ENCODE measurements at places on chromosomes 16 and 17. TPM values are rescaled to one million over a fixed set of nuclear protein-coding genes. Genes with fewer than 3 reads are reported as not detected.

PAQR4 gene
- total RNA-seq, result 31.2 TPM

MYH2 gene
- not detected for total RNA-seq

HSF4 gene
- total RNA-seq, result 5.5 TPM

FBXW10 gene
- not detected for total RNA-seq

TBC1D3G gene
- not detected for total RNA-seq

GPRC5B gene
- 42.3 TPM for total RNA-seq

SYNGR3 gene
- 0.81 TPM for total RNA-seq

CACNG4 gene
- total RNA-seq, result not detected

CACNG3 gene
- not detected for total RNA-seq

TBC1D3B gene
- total RNA-seq, result 3.3 TPM

C17orf67 gene
- total RNA-seq, result 5.6 TPM

GGT6 gene
- not detected for total RNA-seq

TPSAB1 gene
- not detected for total RNA-seq

TRIM72 gene
- total RNA-seq, result not detected

KRTAP1-5 gene
- not detected for total RNA-seq

LRRC37A3 gene
- 16.1 TPM for total RNA-seq

KIF2B gene
- not detected for total RNA-seq

Measured in endothelial cell of umbilical vein (primary cell).